ENCODE measurements at places on chromosomes 11 and 22.

GRCh38 chr11:15969701-15970329 lies 386.5 kb downstream of the SOX6 start:
- DNase-seq, result peak; percentile 80

DNA sequence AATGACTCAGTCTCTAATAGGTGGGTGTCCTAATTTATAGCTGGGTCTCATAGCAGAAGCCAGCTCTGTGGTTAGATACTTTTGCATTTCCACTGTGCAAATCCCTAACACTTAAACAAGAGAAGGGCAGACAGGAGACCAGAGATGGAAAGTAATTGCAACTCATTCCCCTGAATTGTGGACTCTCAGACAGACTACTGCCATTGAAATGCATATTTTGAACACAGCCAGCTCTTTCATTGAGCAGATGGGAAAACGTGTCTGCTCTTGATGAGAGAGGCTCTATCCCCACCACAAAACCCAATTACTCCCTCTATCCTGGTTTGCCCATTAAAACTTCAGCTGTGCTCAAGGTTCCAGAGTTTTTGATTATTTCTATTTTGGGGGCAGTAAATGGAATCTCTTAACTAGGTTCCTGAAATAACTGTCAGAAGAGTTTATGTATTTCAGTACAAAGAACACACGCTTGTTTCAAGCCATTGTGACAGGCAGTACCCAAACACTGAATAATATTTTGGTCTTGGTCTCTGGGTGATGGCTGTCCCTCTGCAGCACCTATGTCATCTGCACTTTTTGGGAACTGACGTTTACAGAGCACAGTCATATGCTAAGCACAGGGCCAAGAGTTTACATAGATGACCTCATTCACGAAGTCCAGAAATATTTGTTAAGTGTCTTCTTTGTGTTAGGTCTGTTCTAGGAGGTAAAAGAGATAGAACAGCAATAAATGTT lies 41.7 kb downstream of the FAM227A start:
- no peak for DNase-seq

- no peak for DNase-seq
Observed at GRCh38 chr11:123751781-123752180, 2.5 kb downstream of the OR6X1 start.

DNA sequence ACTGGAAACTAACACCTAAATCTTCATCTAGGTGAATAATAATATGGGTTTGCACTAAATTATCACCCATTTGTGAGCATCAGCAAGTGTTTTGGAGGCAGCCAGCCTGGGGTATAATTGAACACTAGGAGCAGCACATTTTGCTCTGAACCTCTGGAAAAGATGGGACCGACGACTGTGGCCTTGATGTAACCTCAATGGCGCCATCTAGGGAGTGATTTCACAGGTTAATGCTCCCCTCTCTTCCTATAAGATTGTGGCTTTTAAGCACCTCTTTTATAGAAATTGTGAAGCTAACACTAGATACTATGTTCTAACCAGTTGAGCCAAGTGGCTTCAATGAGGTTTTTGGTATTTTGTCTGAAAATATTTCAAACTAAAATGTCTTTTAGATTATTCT lies 203.7 kb downstream of the NELL1 start:
- DNase-seq, result no peak

- DNase-seq, result peak; percentile 45
Observed at GRCh38 chr11:92329646-92330045, 105.0 kb downstream of the FAT3 start.

Measured in fibroblast of skin of right quadriceps (primary cell).